ENCODE measurements at places on chromosomes 7 and 10.

GRCh38 chr10:30068492-30069223 lies 9.3 kb upstream of the JCAD start:
- no peak for DNase-seq

DNA sequence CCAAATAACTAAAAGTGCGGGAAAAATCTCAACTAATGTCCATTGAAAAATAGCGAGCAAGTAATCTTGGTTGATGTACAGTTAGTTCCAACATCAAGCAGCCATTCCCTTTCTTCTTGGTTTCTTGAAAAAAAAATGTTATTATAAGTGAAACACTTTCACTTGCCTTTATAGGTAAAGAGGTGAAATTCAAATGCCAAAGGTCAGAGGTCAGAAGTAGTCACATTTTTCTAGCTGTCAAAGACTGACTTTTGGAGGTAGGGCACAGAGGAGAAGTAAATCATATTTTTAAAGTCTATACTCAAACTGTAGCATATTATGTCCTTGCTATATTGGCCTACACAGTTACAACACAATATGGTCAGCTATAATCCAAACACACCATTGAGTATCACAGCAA lies 62.3 kb downstream of the CHCHD3 start:
- no peak for DNase-seq

DNA sequence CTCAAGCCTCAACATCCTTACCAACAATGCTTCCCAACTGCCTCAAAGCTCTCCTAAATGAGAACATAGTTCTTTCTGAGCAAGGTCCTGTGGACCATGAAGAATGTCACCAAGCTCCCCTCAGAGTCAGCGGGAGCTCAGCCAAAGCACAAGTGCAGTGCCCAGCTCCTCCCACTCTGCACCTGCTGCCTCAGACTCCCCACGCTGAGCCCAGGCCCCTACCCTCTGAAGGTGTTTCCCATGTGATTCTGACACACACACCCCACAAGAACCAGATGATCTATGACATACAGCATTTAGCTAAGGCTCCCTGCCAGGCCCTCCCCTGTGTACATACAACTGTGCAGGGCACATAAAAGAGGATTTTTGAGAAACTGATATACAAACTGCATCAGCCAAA lies 19.2 kb downstream of the ERCC6 start:
- DNase-seq = no peak

DNA sequence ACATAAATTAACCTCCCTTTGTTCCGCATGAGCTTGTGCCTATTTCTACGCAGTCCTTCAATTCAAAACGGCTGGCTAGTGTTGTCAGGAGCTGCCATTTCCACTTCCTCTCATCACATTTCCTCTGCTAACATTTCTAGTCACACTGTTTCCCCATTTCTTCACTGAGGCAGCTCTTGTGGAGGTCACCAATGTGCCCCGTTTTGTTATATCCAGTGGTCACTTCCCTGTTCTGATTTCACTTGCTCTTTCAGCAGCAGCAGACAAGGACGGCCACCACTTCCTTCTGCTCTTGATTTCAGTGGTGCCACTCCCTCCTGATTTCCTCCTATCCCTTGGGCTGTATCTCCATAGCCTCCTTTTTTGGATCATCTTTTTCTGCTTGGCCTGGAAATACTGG lies 64.8 kb upstream of the SEC61G start:
- no peak for DNase-seq

- no peak for DNase-seq
These were observed 227.1 kb downstream of the KCNMA1 start for GRCh38 chr10:77410523-77410922.

DNA sequence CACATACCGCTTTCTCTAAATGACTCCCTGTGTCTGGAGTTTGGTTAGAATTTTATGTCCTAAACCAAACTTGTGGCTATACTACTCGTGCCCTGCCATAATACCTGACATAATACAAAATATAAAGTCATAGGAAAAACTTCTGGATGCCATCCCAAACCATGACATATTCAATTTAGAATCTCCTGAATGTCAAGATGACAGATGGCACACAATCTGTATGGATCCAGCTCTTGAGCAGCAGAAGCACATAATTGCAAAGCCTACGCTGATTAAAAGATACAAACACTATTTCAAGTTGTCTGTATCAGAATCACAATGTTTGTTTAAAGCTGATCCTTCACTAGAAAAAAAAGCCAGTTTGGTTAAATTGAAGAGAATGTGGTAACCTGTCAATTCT lies 22.4 kb upstream of the CDC14C start:
- no peak for DNase-seq

- no peak for DNase-seq
These were observed 5.7 kb downstream of the FAM53B start for GRCh38 chr10:124738441-124738840.

All from stimulated activated CD4-positive, alpha-beta T cell treated with anti-CD3 and anti-CD28 coated beads, Interleukin-12 subunit alpha, Interleukin-12 subunit beta, amount 100 ng/mL, for 48 hours (primary cell).